ENCODE measurements at places on chromosomes 3 and 15.

DNA sequence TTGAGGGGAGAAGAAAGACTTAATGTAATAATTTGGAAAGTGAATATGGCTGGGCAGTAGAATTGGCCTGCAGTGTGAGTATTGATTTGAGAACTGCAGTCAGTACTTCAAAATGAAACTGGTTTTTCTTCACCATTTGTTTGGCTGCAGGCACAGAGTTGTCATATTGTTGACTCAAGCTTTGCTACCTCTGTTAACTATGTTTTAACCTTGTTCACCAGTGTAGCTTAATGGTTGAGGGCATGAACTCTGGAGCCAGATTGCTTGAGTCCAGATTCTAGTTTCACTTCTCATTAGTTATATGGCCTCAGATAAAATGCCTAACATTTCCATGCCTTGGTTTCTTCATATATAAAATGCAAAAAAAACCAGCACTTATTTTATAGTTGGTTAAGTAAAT, 64.1 kb downstream of the CFAP44 start:
- DNase-seq, result no peak

GRCh38 chr3:69081583-69082262, 1.6 kb upstream of the UBA3 start:
- no peak for DNase-seq

- DNase-seq, result no peak
Measured at GRCh38 chr3:114362815-114363214, 69.0 kb downstream of the TIGIT start.

DNA sequence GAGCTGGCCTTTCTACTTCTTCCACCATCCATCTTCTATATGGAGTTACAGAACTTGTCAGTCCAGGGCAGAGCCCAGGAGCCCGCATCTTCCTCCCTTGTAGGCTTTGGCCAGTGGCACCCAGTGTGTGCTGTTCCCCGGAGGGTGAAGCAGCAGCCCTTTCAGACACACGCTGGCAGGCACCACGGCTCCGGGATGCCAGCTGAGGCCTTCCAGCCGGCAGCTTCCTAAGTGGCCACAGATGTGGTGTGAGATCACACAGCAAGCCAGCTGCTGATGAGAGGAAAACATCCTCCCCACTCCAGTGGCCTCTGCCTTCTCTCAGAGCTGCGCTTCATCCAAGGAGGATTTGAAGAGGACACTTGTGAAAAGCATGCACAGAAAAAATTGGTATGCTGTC, 24.1 kb downstream of the CRABP1 start:
- DNase-seq, result no peak

DNA sequence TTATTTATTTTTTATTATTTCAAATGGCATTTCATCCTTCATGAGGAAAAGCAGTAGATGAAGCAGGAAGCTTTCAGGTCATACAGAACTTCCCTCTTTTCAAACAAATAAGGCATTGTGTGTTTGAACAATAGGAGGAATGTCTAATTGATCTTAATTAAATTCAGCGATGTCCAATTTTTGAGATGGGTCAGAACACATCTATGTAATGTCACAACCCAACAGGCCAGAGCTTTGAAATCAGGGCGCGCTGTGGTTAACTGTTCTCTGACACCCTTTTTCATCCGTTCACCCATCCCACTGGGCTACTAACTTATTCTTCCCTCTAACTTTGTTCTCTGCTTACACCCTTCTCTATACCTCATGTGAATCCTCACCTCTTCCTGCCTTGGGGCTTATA, 510.5 kb downstream of the FOXP1 start:
- no peak for DNase-seq

- DNase-seq, result no peak
Measured at GRCh38 chr15:55835866-55836265, 92.9 kb upstream of the PRTG start.

DNA sequence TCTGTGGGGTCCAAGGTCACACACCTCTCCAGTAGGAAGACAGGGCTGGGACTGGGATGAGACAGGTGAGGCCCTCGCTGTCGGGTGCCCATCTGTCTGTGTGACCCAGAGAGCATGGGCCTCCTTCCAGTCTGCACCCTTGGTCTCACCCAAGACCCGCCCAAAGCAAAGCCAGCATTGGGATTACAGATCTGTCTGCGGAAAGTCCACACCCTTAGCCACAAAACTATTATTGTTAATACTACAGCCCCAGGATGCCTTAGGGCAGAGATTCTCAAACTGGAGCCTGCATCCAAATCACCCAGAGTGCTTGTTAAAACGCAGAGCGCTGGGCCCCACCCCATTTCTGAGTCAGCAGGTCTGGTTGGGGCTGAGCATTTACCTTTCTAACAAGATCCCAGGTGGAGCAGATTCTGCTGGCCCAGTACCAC, 58.5 kb upstream of the ZNF148 start:
- no peak for DNase-seq

GRCh38 chr3:140753865-140754754, 76.2 kb downstream of the TRIM42 start:
- no peak for DNase-seq

- no peak for DNase-seq
Measured at GRCh38 chr3:150293401-150294001, 114.6 kb upstream of the TSC22D2 start.

DNA sequence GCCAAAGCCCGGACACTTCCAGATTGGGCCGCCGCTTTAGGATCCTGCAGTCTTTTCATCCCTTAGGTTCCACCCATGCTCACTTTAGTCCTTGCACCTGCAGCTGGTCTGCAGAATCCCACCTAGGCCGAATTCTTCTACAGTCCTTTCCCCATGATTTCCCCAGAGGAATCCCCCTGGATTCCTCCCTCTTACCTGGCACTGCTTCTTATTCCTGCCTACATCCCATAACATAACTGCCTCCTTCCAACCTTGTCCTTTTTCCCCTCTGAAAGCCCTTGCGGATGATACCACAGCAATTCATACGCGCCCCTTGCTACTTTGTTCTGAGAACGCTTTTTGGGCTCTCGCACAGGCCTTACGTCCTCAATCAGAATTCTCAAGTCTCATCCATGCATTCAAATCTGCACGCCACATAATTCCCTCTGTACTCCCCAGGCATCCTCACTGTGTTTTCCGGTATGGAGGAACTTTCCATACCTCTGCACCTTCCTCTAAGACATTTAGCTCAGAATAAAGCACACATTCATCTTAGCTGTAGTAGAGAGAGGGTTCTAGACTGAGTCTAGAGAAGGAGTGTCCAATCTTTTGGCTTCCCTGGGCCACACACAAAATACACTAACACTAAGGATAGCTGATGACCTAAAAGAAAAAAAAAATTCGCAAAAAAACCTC, 619 bp downstream of the EIF2AK4 start:
- no peak for DNase-seq

- peak; percentile 71 for DNase-seq
Measured at GRCh38 chr15:88897456-88898194, 2.3 kb upstream of the HAPLN3 start.

GRCh38 chr15:42068601-42069000, 25.8 kb downstream of the PLA2G4D start:
- DNase-seq, result no peak

- DNase-seq, result no peak
Measured at GRCh38 chr15:65404186-65404872, 18.4 kb downstream of the IGDCC4 start.

- no peak for DNase-seq
Measured at GRCh38 chr3:58604031-58604430, 26.8 kb upstream of the FAM107A start.

GRCh38 chr15:53522991-53523390, 236.5 kb downstream of the WDR72 start:
- no peak for DNase-seq

DNA sequence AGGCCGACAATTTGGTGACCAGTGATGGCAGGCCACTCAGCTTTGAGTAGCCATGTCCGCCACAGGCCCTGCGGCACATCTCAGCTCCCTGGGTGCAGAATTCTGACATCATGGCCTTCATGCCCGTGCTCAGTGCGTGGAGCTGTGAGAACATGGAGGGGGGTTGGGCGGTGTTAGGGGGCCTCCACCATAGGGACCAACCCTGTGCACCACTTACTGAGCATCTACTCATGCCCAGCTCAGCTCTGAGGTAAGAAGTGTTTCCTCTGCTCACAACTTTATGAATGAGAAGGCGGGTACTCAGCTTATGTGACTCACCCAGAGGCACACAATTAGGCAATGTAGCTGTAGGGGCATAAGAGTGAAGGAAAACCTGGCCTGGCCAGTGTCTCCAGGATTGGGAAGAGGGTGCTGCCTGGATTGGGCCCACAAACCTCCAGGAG, 10.5 kb downstream of the ACOX2 start:
- peak; percentile 84 for DNase-seq

DNA sequence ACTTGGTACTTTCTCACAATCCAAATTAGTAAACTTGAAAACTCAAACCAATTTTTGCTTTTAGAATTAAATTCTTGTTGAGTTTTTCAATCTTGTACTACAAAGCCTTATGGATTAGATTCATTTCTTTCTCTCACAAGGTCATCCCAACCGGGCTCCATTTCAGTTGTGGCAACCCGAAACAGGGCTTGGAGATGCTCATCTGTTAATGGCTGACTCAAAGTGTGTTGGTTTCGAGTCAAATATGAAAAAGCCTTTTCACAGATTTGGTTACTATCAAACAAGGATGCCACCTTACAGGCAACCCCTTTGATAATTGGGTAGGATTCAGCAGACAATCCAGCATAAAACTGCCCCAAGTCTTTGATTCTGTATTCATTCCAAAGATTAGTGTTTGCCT, 1.8 kb downstream of the EPM2AIP1 start:
- no peak for DNase-seq

DNA sequence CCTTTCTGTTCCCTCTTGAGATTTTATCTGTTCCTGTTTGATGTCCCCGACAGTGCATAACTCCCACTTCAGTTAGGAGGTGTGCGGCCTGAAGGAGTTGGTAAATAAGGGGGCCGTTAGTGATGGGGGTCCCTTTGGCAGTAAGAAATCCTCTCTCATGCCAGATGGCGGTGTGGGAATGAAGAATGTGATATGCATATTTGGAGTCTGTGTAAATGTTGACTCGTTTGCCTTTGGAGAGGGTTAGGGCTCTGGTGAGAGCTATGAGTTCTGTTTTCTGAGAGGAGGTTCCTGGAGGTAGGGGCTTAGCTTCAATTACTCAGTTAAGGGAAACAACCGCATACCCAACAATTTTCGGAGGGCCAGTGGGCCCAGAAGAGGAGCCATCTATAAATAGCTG, 38.8 kb upstream of the RNF7 start:
- DNase-seq, result no peak

DNA sequence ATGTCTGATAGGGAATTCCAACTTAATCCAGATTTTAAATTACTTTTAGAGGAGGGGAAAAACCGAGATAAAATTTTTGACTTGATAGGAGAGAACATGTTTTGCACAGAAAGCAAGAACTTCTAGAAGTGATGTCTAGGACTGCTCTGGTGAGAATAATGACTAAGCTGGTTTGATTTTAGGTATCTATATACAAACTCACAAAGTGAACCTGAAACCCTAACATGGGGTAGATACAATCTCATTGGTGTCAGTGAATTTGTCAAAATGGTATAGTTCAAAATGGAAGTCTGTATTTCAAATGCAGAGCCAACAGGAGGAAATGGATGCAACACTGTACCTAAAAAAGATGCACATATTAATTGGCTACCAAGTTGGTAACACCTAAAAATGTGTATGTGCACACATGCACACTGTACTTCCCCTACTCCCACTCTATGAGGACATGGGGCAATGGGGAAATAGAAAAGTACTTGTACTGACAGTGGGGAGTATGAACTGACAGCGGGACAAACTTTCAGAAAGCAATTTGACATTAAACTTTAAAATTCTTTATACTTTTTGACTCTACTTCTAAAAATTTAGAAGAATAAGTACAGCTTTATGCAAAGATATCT, 53.0 kb downstream of the NR1I2 start:
- no peak for DNase-seq

GRCh38 chr3:99648101-99648500, 9.7 kb downstream of the COL8A1 start:
- no peak for DNase-seq

- no peak for DNase-seq
Measured at GRCh38 chr15:62165104-62165792, at the start of gene C2CD4B. TSS of gene C2CD4B (minus strand) at chr15:62165285. CDS start at chr15:62164984, 301 bp downstream.

DNA sequence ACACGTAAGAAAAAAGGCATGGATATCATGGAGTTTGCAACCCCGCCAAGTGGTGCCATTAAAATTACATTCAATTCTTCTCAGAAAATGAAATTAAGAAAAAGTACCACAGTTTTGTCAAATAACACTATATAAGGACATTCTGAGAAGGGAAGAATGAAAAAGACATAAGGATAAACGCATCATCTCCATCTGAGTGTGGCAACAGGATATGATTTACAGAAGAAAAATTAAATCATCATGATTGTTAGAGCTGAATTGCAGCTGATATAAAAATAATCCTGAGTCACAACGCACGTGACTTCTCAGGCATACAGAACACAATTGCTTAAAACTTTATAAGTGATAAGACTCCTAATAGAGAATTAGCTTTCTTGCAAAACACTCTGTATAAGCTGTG, 133.8 kb downstream of the GREM1 start:
- no peak for DNase-seq

DNA sequence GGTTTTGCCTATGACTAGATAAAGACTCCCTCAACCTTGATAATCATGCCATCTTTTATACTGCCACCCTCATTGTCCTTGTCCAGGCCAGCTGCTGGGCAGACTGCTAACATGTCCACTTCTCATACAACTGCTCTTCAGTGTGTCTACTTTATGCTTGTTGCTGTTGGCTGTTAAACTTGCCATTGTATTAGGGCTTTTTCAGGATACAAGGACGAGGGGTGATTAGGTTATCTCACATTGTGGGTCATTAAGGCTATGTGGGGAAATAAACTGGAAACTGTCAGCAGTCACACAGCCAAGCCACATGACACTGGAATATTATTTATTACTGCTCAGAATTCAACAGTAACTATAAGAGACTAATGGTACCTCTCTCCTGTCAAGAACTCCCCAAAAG, 36.1 kb downstream of the STARD9 start:
- DNase-seq, result no peak

DNA sequence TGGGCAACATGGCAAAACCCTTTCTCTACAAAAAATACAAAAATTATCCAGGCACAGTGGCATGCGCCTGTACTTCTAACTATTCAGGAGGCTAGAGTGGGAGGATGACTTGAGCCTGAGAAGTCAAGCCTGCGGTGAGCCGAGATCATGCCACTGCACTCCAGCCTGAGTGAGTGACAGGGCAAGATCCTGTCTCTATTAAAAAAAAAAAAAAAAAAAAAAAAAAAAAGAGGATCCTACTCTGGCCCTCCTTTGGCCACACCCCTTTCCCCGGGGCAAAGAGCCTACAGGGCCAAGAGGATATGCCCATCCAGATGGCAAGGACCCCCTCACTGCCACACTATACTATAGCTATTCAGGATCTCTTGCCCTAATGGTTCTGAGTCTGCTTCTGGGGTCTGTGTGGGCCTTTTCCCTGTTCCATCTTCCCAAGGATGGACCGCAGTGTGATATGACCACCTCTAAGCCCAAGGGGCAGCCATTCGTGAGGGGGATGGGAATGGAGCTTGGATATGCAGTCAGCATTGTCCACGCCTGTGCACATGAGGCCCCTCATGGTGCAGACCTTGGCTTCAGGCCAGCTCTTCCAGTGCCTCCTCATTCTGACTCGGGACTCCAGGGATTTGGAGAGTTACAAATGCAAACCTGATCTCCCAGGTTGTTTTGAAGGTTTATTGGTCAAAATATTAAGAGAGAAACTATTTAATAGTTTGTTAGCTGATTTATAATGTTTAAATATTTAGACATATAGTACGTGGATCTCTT, 7.3 kb downstream of the TYRO3 start:
- DNase-seq, result no peak

- DNase-seq, result no peak
Measured at GRCh38 chr3:71318458-71318827, 265.1 kb downstream of the FOXP1 start.

GRCh38 chr15:58182460-58183163, 44.4 kb downstream of the AQP9 start:
- peak; percentile 18 for DNase-seq

All from H54 (cell line).